Dorsolateral prefrontal cortex (tissue), 122 donors: ENCODE measurements at places on chromosomes 12 and 14.

DNA sequence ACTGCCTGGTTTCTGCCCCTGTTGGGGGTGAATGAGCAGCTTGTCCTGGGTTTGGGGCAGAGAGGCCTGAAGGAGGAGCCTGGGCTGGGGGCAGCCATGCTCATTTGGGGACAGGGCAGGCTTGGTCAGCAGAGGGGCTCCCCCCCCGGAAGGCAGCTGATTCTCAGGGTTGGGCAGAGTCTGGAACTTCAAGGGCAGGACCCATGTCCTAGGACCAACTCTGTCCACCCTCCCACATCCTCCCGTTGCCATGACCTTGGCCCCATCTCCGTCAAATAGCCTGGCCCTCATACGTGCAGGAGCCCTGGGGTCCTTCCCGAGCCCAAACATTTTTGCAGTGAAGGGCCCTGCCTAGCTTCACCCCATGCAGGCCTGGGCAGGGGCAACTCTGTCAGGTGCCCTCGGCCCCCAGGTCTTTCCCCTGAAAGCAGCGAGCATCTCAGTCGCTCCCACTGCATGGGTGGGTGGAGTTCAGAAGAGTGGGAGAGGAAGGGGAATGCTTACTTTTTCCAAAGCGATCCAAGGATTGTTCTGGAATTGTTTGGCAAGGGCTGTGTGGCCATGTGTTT lies 32.6 kb downstream of the TNFAIP2 start:
- no peak for DNase-seq

- no peak for DNase-seq
Observed at GRCh38 chr12:55737581-55738122, 5.3 kb upstream of the GDF11 start.

DNA sequence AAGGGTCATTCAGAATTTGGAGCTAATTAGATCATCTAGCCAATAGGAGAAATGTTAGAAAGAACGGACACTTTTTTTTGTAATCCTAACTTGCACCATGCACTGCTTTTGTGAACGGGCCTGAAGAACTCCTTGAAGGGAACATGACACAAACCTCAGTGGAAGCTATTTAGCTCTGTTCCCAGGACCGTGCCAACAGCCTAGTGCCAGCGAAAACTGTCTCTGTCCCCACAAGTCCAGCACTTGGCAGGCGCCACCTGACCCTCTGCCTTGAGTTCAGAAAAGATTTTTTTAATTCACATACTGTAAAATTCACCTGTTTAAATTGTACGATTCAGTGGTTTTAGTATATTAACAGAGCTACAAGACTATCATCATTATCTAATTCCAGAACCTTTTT lies 31.3 kb upstream of the KCNA5 start:
- DNase-seq: no peak

DNA sequence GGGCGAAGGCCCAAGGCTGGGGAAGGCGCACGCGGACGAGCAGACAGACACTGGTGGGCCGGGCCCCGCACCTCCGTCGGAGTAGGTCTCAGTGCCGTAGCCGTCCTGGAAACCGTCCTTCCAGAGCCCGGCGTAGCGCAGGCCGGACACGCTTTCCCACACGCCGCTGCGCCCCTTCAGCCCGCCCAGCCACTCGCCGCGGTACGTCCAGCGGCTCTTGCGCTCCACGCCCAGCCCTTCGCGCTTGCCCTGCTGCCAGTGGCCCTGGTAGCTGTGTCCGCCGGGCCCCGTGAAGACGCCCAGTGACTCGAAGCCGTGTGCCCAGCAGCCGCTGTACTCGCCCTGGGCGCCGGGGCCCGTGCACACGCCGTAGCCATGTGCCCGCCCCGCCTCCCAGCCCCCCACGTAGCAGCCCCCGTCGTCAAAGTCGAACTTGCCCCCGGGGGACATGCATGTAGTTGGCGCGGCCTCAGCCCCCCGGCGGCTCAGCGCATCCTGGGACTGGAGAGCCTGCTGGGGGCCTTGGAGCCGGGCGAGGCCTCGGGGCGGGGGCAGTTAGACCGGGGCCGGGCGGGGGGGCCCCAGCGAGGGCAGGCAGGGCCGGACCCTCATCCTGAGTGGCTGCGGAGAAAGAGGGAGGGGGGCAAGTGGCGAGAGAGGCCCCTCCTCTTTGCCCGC lies 1.4 kb downstream of the JPH4 start:
- no peak for DNase-seq

DNA sequence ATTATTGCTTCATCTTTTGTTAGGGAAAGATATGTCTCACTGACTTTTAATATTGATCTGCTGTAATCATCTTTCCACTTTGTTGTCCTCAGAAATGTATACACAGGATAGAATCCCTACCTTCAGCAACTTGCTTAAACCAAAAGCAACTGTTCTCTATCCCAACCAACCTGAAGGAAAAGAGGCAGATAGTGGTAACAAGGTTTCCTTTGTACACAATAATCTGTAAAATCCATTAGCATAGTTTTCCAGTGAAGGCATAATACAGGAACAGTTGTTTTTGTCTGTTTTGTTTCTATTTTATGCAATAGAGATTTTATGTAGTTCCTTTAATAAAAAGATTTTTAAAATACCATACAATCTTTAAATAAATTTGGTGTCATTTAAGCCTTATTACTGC lies 170.5 kb downstream of the PIK3C2G start:
- DNase-seq: no peak

DNA sequence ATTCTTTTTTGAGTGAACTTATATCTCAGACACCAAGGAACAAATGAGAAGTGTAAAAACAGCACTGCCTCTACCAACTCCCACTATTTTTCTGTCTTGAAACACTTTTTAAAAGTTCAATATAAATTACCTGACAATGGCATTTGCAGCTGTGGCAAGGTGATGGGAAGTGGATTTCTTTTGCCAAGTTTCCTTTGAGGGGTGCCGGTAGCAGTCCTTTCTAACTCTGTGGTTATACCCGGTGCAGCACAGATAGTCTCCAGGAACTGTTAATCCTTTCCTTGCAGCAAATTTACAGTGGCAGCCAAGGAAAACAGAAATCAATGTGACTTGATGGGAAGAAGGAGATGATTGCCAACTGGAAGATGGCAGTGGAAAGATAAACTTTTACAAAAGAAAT lies 243.7 kb downstream of the BCAT1 start:
- DNase-seq: no peak

GRCh38 chr14:92945959-92946846 lies 23.3 kb downstream of the CHGA start:
- no peak for DNase-seq
